ENCODE measurements at places on chromosomes 12 and 14.

GRCh38 chr12:102496591-102496990, 16.2 kb upstream of the IGF1 start:
- DNase-seq = no peak

DNA sequence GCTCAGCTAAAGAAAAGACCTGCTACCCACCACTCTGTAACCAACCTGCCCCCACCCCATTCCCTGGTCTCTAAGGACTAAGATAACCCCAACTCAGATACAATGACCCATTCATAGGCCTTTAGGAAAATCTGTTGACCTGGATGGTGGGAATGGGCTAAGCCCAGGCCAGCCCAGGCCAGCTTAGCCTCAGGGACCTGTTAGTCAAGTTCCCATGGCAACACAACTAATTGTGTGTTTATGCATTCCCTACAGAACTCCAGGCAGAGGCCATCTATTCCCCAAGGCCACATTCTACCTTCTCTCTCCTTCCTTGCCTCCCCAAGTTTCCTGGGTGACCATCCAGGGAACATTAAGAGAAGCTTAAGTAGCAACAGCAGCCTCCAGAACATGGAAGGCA, 16.1 kb upstream of the KRT8 start:
- no peak for DNase-seq

DNA sequence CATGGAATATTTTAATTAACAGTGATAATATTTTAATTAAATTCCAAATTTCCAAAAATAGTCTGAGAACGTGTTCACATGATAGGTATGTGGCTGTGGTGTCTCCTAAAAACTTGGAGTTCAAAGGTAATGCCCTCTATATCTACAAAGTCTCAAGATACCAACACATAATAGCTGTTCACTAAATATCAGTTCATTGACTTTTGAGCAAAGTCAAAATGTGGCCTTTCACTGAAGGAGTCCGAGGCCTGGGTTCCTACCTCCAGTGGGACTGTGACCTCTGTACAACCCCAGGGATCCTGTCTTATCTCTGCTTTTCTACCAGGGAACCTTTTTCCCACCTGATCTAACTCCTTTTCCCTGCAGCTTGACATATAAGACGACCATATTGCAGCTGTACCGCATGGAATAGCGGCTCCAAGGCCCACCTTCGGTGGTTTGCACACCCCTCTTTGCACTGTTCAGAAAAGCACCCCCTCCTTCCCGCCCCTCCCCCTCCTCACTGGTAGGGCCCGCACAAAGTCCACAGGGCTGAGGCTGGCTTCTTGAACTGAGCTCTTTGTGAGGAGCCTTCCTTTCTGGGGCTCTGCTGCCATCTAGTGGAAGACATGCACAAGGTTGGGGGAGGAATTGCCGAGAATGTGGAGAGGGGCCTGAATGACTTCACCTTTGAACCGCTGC, 3.1 kb downstream of the CCND2 start:
- peak; percentile 59 for DNase-seq

GRCh38 chr12:88591343-88591742, 11.1 kb upstream of the KITLG start:
- DNase-seq = no peak

GRCh38 chr12:1162081-1162760, 171.2 kb downstream of the ERC1 start:
- peak; percentile 22 for DNase-seq

- DNase-seq = no peak
Observed at GRCh38 chr12:21183721-21184275, 52.8 kb downstream of the SLCO1B1 start.

DNA sequence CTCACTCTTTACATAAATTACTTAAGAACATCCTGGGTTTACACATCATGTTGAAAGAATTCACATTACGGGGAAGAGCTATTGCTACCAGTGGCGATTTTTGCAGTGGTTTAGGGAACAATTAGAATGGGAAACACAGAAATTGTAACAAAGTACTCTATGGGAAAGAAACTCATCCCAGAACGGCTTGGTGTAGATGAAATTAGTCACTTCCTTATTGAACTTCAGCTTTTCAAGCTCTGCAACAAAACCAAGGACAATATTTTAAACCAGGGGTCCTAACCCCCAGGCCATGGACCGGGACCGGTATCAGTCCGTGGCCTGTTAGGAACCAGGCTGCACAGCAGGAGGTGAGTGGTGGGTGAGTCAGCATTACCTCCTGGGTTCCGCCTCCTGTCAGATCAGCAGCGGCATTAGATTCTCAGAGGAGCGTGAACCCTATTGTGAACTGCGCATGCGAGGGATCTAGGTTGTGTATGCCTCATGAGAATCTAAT, 32.3 kb upstream of the FICD start:
- no peak for DNase-seq

DNA sequence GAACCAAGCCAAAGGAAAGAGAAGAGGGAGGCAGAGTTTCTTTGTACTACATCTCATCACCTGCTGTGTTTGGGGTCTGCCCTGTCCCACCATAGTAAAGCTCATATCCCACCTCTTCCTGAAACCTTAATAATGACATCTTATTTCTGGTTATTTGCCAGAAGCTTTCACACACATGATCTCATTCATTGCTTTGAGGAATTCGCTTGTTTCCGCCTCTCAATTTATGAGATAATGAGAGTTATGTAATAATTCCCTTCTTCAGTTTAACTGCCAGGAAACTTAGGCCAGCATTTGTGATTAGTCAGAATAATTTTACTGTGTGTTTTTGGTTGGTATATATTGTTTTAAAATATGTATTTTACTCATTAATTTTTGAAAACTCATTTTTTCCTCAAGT, 205.2 kb downstream of the CACNA1C start:
- no peak for DNase-seq

DNA sequence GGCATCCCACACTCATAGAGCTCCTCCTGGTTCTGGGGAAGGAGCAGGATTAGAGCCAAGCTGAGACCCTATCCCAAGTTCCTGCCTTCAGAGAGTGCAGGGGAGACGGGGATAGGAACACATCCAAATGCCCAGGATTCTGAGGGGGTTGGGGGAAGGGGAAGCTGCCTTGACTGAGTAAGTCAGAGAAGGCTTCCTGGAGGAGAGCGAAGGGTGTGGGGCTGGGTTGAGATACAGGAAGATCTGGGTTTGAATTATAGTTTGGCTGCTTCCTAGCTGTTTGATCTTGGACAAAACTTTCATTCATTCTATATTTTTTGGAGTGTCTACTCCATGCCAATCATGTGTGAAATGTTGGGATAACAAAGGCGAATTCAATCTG, 8.0 kb upstream of the AQP2 start:
- DNase-seq = no peak

DNA sequence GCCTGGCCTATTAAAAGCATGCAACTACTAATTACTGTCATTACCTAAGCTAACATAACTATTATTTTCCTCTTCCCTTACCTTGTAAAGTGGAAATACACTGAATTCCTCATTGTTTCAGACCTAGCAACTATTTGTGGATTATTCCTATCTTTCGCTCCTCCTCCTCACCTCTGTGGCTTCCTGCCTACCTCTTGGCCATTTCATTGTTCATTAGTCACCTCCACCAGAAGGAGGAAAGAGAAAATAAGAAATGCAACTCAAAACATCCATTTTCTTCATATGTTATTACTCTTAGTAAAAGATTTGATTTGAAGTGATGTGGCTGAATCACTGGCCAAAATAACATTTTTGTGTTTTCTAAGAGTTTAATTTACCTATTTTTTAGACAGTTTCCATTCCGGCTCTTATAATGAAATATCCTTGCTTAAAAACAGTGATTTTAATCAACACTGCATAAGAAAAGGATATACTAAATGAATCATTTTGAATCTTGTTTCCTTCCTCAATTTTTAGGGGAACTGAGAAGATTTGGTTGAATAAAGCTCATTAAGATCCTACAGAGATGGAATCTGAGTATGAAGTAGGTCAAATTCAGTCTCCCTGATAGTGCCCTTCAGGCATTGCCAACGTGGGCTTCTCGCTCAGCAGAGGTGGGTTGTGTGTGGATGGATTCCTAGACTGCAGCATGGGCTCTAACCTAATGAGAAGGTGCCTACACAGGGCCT, 27.6 kb upstream of the ARHGAP5 start:
- DNase-seq = no peak

DNA sequence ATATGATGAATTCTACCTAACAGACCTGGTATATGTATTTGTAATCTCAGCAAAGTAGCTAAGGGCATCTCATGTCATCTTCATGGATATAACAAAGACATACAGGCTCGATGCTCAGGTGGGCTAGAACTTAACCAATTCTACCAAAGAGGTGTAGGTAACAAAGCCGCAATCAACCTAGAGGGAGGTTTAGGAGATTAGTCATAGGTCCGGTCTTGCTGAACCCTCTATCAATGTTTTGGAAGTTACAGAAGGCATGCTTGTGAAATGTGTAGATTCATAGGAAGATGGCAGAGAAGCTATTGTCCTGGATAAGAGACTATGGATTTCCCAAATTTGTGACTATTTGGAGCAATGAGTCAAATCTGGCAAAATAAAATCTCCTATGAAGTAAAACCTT, 42.6 kb upstream of the SYCP3 start:
- DNase-seq = no peak

DNA sequence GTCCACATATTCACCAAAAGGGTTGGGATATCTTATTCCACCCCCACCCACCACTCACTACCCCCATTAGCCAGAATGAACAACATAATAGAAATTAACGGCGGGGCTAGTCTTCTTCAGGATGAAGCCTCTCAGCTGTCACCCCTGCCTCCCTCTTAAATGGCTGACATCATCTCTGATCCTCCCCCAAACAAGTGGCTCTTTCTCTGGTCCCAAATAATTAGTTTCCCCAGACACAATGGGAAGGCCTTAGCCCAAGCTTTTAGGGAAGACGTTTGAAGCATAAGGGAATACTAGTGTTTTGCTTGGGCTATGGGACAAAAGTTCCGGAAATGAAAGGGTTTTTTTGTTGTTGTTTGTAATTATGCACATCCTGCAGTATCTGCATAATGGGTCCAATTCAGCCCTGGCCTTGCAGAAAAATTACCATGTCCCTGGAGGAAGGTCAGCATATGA, 13.8 kb downstream of the STON2 start:
- no peak for DNase-seq

- DNase-seq = no peak
Observed at GRCh38 chr12:71007781-71008404, 87.4 kb upstream of the PTPRR start.

DNA sequence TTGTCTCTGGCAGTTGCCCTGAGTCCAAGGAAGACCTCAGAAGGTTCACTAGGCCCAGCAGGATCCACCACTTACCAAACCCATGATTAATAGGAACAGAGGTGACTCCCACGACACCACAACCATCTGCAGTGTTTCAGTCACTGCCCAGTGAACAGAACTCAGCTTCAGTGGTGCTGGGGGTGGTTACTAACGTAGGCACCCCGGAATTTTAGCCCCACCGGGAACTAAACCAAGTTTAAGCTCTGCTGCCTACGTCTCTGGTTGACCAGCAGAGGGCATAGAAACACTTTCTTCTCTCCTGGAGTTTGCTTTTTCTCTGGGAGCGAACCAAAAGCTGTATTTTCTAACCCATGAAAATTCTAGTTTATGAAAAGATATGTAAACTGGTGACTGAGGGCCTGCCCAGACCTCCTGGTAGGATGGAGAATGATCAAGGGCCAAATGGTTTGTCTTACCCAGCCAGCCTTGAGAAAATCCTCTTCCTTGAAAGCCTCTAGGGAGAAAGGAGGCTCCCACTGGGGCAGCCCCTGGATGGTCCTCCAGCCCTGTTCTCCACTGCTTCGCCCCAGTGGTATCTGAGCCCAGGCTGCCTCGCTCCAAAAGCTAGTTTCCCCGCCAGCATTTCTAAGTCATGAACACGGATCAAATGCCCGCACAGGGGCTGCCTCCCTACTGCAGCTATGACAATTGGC, 379.8 kb downstream of the DPF3 start:
- no peak for DNase-seq

DNA sequence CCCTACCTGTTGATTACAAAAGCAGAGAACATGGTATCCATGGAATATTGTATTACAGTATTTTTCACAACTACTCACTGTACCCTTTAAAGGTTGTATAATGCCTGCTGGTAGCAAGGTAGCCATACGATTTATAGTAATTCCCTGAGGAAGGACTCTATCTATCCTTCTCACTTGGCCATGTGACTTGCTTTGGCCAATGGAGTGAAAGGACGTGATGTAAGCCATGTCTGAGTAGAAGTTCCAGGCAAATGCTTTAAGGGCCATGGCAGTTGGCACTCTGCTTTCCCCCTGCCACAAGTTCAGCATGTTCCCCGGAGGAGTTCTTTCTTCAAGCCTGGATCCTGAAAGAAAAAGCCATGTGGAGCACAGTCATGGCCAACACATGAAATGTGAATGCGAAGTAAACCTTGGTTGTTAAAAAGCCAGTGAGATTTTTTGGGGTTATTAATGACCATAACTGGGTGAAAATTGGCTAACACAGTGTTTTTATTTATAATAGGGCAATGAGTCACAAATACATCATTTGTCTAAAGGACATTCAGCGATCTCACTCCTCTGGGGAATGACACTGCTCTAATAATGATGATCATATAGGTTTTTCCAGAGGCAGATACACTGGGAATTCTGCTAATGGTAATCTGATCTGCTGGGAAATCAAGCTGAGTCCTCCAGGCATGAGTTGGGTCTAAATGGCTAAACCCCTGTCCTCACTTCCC, 67.4 kb upstream of the SLC38A2 start:
- no peak for DNase-seq

DNA sequence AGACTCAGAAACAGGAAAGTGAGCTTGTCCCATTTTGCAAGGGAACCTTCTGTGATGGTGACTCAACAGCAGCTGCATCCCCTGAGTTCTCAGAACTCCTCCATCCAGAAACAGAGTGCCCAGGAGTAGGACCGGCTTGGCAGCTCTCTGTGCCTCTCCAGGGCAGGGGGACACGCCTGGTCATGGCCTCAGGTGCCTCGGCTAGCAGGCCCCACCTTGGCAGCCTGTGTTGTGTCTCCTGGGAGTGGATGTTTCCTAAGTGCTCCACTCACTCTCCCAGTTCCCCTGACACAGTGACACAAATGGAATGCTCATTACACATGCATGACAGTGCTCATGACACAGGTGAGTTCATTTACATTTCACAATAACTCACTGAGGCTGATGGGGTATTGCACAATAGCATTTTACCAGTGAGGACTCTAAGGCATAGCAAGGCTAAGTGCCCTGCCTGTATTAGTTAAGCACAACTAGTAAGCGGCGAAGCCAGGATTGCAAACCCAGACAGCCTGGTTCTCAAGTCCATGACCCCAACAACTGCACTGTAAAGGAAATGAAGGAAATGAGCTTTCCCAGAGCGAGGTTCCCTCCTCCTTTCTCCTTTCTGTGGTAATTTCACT, 47.4 kb downstream of the CALM1 start:
- DNase-seq = no peak

GRCh38 chr14:102878174-102878969, 44.1 kb upstream of the AMN start:
- DNase-seq = no peak

DNA sequence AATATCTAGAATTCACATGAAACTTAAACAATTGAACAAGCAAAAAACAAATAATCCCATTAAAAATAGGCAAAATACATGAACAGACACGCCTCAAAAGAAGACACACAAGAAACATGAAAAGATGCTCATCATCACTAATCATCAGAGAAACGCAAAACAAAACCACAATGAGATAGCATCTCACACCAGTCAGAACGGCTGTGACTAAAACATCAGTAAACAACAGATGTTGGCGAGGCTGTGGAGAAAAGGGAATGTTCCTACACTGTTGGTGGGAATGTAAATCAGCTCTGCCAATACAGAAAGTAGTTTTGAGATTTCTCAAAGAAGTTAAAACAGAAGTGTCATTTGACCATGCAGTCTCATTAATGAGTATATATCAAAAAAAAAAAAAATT, 121.3 kb downstream of the PTPRO start:
- no peak for DNase-seq
